ENCODE measurements at places on chromosomes 13 and 19.

DNA sequence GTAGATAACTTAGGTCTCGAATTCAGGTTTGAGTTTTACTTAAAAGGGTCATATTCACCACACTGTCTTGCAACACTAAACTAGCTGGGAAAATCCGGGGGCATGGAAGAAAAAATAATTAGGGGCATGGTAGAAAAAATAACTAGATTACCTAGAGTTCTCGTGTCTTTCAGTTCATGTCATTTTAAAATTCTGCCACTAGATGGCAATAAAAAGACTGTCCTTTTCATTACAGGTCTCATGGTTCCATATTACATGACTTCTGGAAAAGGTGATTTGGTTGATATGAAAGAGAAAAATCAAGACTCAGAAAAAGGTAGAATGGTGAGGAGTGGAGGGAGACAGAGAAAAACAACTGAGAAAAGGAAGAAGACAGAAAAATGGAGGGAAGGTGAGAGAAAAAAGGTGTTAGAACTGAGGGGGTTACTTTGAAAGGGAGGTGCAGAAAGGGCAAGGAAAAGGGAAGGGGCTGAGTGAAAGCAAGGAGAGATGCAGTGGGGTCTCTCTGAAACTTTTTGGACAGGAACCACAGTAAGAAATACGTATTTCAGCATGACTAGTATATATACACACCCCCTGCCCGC lies 299.0 kb downstream of the KLF12 start:
- DNase-seq, result no peak

GRCh38 chr13:102768909-102769308 lies 4.7 kb downstream of the TEX30 start:
- DNase-seq, result no peak

DNA sequence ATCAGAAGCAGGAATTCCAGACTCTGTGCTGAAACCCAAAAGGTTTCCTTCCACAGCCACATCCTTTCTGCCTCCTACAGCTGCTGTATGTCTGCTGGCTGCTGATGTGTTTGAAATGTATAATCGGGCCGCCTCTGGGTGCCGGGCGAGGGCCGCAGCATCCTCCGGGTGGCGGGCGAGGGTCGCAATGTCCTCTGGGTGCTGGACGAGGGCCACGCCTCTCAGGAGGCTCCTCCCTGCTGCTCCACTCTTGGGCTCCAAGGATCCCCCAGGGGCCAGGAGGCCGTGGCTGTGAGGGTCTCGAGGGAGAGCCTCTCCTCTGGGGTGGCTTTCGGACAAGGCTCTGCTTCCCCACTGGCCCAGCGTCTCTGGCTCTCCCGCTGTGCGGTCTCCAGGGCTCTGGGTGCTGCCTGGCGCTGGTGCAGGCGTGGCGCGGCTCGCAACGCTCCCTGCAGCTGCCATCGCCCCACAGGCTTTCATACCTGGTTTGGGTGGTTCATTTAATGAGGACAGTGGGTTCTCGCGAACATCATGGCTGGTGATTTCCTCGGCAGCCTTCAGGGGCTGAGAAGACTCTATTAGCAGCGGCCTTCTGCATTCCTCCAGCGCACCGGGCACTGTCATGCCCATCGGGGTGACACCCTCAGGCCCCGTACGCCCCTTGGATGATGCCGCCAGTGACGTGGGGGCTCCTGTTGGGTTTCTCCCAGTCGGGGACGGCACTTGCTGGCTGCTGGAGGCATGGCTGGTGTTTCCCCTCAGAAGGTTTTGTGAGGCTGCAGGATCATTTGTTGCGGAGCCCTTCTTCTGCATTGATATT lies 41.8 kb upstream of the GRTP1 start:
- DNase-seq, result no peak

DNA sequence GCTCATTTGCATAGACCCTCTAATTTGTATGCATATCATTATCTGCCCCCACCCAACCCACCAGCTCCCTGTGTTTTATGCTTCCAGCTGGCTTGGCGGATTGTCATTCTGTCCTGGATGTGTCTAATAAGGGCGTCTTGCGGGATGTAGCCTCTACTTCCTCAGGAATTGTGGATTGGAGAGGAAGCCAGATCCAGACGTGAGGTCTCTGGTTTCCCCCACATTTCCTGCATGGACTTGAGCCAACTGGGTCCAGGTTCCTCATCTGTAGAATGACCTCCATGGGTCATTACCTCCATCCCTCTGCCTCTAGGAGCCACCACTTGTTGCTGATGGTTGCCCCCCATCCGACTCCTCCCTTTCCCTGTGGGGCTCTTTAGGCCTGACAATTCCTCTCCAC lies 7.3 kb downstream of the TNFSF14 start:
- no peak for DNase-seq

GRCh38 chr19:7944177-7944761 lies 803 bp upstream of the TIMM44 start:
- peak; percentile 91 for DNase-seq

GRCh38 chr13:35449821-35450220 lies 26.7 kb downstream of the MAB21L1 start:
- DNase-seq, result no peak

GRCh38 chr13:35712907-35713761 lies 236.6 kb upstream of the MAB21L1 start:
- DNase-seq, result no peak

- DNase-seq, result no peak
Measured at GRCh38 chr19:18456974-18457373, 19.0 kb upstream of the ISYNA1 start.
